ENCODE measurements at places on chromosomes 11 and 22.

DNA sequence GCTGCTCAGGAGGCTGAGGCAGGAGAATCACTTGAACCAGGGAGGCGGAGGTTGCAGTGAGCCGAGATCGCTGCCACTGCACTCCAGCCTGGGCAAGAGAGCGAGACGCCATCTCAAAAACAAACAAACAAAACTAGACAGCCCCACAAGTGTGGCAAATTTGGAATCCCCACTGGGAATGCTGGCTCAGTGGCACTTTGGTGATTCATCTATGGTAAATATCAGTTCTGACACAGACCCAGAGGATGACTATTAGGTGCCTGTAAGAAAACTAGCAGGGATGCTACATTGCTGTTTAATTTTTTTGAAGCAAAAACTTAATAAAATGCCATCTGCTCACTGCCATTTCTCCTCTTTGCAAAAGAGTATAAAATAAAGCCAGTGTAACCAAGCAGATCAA lies 107.9 kb downstream of the NAT10 start:
- DNase-seq = no peak

DNA sequence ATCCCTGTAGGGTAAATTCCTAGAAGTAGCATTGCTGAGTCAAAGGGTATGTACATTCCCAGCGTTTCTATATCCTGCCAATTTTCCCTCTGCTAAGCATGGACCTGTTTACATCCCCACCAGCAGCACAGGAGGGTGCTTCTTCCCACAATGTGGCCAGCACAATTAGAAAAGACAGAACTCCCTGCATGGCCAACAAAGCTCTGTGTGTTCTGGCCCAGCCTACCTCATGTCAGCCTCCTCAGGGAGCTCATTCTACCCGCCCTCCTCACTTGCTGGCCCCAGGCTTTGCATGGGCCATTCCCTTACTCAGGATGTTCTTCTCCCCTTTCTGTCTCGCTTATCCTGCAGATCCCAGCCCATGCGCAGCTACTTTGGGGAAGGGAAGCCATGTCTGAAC lies 186.1 kb downstream of the DSCAML1 start:
- no peak for DNase-seq

GRCh38 chr11:101862391-101863233 lies 52.2 kb upstream of the CEP126 start:
- no peak for DNase-seq

DNA sequence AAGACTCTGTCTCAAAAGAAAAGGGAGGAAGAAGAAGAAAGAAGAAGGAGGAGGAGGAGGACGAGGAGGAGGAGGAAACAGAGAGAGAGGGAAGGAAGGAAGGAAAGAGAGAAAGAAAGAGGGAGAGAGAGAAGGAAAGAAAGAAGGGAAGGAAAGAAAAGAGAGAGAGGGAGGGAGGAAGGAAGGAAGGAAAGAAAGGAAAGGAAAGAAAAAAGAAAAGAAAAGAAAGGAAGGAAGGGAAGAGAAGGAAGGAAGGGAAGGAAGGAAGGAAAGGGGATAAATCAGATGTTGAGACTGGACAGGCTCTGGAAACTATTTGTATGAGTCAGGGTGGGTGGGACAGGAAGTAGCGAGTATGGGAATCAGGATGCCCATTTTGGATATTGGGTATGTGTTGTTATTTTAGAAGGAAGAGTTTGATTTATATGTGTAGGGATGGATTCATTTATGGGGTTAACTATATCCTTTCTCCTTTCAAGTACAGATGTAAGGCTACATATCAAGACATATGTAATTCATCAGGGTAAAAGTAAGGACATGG lies 6.0 kb upstream of the RPL3 start:
- DNase-seq = no peak

DNA sequence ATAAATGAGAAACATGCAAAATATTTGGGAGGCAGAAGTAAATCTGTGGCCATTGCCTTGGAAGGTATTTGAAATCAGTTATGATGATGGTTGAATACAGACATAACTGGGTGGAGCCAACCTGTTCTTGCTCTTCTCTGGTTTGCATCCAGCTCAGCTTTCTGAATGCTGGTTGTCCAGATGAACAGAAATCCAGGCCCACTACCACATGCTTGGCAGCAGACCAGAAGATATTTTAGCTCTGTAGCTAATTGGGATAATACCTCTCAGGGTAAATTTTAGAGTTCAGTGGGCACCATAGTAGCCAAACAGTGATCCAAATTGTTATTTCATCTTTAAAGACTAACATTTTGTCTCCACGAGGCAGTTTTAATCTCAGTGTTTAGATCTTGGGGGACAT lies 308.3 kb downstream of the RAB38 start:
- no peak for DNase-seq

- DNase-seq = no peak
These were observed 180.2 kb downstream of the CHST1 start for GRCh38 chr11:45485070-45485707.

DNA sequence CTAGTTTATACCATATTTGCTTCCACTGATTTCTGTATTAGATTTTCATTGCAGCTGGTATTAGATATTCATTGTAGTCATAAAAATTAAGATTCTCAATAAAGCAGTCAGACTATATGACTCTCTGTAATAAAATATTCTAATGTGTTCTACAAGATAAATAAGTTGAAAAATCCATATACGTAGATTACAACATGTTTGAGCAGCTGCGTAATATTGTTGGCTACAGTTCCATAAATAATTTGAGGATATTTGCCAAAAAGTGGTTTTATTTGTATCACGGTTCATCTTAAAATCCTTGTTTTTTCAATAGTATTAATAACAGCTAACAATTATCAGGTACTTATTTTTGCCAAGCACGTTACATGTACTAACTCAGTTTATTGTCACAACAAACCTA lies 668.6 kb upstream of the CCDC90B start:
- DNase-seq = no peak

All from activated CD4-positive, alpha-beta T cell treated with anti-CD3 and anti-CD28 coated beads, Interleukin-2, amount 10 ng/mL, durations not matched to agents 7 days and 5 days (primary cell).